Progenitor cell of endocrine pancreas (in vitro differentiated cells): ENCODE measurements at places on chromosomes 7 and 10.

- H3K4me3 ChIP-seq: no peak overlapping the region
- peaks cover 3% of the 10 kb centered on the region for H3K36me3 ChIP-seq
- peak overlapping the region; percentile 54 for H3K27ac ChIP-seq
- H3K27me3 ChIP-seq: no peaks in the 10 kb centered on the region
- H3K4me1 ChIP-seq: peaks cover 21% of the 10 kb centered on the region
- no peak for DNase-seq
These were observed 57.7 kb upstream of the TNS3 start for GRCh38 chr7:47639495-47640110.

DNA sequence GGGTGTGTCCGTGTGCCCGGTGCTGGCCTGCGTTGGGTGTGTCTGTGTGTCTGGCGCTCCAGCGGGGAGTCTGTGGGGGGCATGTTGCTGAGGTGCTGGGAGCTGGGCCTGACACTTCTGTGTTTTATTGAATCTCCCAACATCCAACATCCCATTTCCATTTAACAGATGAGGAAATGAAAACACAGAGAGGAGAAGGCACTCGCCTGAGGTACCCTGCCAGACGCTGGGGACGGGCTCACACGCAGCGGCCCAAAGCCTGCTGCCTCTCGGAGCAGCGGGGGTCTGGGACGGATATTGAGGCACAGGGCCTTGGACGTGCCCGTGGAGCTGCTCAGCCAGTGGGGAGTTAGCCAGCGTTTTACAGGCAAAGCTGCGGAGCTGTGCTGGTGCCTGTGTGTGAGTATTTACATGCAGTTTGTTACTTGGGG is 133.9 kb downstream of the DNAJB6 start:
- DNase-seq: no peak
- H3K4me3 ChIP-seq: no peak overlapping the region
- peaks cover 7% of the 10 kb centered on the region for H3K4me1 ChIP-seq
- peaks cover 63% of the 10 kb centered on the region for H3K27me3 ChIP-seq
- no peak overlapping the region for H3K27ac ChIP-seq

DNA sequence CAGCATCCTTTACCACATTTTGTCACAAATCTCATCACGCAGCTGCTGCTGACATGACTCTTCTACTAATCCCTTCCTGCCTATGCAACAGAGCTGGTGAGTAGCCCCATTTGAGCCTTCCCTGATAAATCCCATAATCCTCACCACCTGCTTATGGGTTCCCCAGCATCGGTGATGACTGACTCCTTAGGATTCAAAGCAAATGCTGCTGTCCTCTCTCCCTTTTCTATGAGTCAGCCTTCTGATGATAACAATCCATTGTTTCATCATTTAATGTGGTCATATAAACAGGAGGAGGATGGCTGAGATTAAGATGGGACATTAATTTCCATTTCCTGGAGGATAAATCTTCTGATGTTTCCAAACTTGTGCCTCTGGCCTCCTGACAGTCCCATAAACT is 73.4 kb downstream of the SORCS1 start:
- H3K36me3 ChIP-seq: no peaks in the 10 kb centered on the region
- H3K27me3 ChIP-seq: no peaks in the 10 kb centered on the region
- no peak overlapping the region for H3K4me3 ChIP-seq

GRCh38 chr7:50814166-50814565 is 31.5 kb upstream of the GRB10 start:
- no peak overlapping the region for H3K27ac ChIP-seq
- peaks cover 38% of the 10 kb centered on the region for H3K27me3 ChIP-seq
- no peak for DNase-seq

GRCh38 chr7:30731581-30731980 is 20.4 kb upstream of the INMT start:
- no peaks in the 10 kb centered on the region for H3K36me3 ChIP-seq
- no peak overlapping the region for H3K4me3 ChIP-seq
- H3K27me3 ChIP-seq: no peaks in the 10 kb centered on the region
- DNase-seq: no peak
- no peak overlapping the region for H3K27ac ChIP-seq
- no peaks in the 10 kb centered on the region for H3K4me1 ChIP-seq

- no peak overlapping the region for H3K4me3 ChIP-seq
- H3K27me3 ChIP-seq: peaks cover 12% of the 10 kb centered on the region
- no peaks in the 10 kb centered on the region for H3K36me3 ChIP-seq
- H3K4me1 ChIP-seq: no peaks in the 10 kb centered on the region
- DNase-seq: no peak
These were observed 148.7 kb downstream of the SPAG6 start for GRCh38 chr10:22494007-22494406.

DNA sequence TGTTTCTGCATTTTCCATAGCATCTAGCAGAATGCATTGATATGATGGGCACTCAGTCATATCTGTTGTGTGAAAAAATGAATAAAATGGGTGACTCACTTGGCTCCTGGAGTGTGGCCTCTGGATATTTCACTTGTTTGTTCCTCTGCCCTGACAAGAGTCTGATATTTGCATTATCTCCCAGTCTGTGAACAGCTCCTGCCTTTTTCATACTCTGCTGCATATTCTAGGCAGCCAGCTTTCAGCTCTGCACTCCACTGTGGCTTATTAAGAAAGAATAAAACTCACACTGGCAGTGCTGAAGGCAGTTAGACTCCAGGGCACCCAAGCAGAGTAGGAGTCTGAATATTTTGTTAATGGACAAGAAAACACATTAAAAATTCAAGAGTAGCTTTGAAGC is 623.9 kb downstream of the SORCS1 start:
- peaks cover 1% of the 10 kb centered on the region for H3K36me3 ChIP-seq
- no peaks in the 10 kb centered on the region for H3K27me3 ChIP-seq
- no peak for DNase-seq
- H3K4me1 ChIP-seq: peaks cover 7% of the 10 kb centered on the region

DNA sequence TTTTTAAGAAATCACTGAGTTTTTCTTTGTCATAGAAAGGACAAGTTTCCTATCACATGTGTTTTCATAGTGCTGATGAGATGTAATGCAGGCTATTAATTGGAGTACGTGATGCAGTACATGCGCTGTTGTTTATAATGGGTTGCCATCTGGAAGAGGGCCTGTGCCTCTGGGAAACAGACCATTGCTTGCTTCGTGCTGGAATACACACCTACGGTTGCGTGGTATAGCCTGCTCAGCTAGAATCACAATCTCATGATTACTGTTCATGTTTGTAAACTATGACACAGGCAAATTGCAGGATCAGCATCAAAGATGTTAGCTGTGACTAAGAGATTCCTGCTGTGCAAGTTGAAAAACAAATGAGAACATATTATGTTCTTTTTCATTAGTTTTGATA is 107.2 kb upstream of the STEAP1B start:
- no peak overlapping the region for H3K4me3 ChIP-seq
- H3K4me1 ChIP-seq: no peaks in the 10 kb centered on the region
- H3K27me3 ChIP-seq: peaks cover 4% of the 10 kb centered on the region
- no peak for DNase-seq
- no peak overlapping the region for H3K27ac ChIP-seq
- no peaks in the 10 kb centered on the region for H3K36me3 ChIP-seq

GRCh38 chr7:79615871-79616640 is 162.6 kb upstream of the MAGI2 start:
- no peaks in the 10 kb centered on the region for H3K27me3 ChIP-seq
- peaks cover 10% of the 10 kb centered on the region for H3K4me1 ChIP-seq
- no peak overlapping the region for H3K27ac ChIP-seq
- DNase-seq: no peak
- H3K4me3 ChIP-seq: no peak overlapping the region

- peaks cover 2% of the 10 kb centered on the region for H3K4me1 ChIP-seq
- no peak overlapping the region for H3K27ac ChIP-seq
- H3K36me3 ChIP-seq: no peaks in the 10 kb centered on the region
- H3K27me3 ChIP-seq: no peaks in the 10 kb centered on the region
- DNase-seq: no peak
These were observed 23.9 kb downstream of the STRIP2 start for GRCh38 chr7:129458171-129458570.

DNA sequence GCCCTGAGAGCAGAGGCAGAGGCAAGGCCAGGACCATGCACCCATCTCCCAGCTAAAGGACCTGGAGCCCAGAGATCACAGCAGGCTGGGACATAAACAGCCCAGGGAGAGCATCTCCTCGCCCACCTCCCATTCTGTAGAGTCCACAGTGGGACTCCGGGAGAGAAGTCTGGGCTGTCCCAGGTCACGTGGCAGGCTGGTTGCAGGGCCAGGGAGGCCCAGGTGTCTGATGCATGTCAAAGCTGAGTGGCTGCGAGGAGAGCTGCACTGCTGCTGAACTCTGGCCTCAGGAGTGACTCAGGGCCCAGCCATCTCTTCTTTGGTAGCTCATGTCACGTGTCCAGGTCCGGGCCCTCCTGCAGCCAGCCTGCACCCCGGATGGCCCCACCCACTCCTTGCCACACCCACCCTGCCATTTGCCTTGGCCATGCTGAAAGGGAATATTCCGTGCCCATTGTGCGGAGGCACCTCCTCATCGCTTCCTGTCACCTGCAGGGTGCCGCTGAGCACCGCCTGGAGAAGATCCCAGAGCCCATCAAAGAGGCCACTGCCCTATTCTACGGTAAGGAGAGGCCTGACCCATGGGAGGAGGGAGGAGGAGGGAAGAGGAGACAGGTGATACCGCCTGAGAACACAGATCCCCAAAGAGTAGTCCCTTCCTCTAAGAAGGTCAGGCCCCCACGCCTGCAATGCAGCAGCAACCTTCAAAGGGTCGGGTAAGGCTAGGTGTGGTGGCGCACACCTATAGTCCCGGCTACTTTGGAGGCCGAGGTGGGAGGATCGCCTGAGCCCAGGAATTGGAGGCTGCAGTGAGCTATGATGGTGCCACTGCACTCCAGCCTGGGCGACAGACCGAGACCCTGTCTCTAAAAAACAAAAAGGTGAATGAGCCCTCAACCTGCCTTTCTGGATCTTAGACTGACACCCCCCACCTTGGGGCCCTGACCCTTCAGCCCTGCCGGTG is 12.6 kb upstream of the SH2B2 start:
- no peaks in the 10 kb centered on the region for H3K4me1 ChIP-seq
- no peak overlapping the region for H3K4me3 ChIP-seq
- no peak overlapping the region for H3K27ac ChIP-seq
- no peaks in the 10 kb centered on the region for H3K36me3 ChIP-seq

- no peak overlapping the region for H3K4me3 ChIP-seq
- peaks cover 27% of the 10 kb centered on the region for H3K4me1 ChIP-seq
- H3K27me3 ChIP-seq: no peaks in the 10 kb centered on the region
- peaks cover 50% of the 10 kb centered on the region for H3K36me3 ChIP-seq
- H3K27ac ChIP-seq: peak overlapping the region; percentile 59
These were observed 37.4 kb downstream of the MACROH2A2 start for GRCh38 chr10:70090013-70090412.

- no peaks in the 10 kb centered on the region for H3K27me3 ChIP-seq
- no peak overlapping the region for H3K4me3 ChIP-seq
- H3K27ac ChIP-seq: no peak overlapping the region
- peaks cover 41% of the 10 kb centered on the region for H3K4me1 ChIP-seq
- DNase-seq: no peak
These were observed 82.4 kb downstream of the SRPK2 start for GRCh38 chr7:105306298-105306748.

DNA sequence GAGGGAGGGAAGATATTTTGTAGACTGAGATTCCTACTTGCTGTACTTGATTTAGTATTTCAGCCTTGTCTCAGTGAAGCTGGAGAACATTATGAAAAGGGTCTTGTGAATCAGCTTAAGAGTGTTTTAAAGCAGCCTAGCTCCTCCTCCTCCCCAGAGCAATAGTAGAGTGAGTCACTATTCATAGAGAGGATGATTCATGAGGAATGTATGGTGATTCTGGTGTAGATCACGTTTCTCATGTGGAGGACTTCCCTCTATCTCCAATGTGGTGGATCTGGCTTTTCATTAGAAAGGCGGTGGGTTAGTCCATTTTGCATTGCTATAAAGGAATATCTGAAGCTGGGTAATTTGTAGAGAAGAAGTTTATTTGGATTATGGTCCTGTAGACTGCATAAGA is 340.1 kb upstream of the CHRM2 start:
- DNase-seq: no peak
- H3K4me3 ChIP-seq: no peak overlapping the region
- no peak overlapping the region for H3K27ac ChIP-seq

DNA sequence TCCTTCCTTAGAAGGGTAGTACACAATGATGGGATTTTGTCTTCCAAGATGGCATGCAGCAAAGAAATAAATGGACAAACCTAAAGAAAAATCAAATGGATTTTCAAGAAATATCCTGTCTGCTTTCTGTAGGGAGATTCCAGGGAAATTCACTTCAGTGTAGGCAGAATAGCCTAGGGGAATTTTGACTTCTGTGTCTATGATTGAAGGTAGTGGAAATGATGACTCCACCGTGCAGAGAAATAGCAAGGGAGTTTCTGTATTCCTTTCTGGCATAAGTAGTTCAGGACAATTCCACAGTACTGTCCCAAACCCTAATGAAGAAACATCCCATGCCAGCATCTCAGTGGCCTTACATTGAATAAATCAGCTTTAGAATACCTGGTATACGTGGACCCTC is 9.5 kb downstream of the ATOH7 start:
- no peak overlapping the region for H3K4me3 ChIP-seq
- peaks cover 5% of the 10 kb centered on the region for H3K27me3 ChIP-seq
- H3K4me1 ChIP-seq: no peaks in the 10 kb centered on the region
- H3K36me3 ChIP-seq: no peaks in the 10 kb centered on the region
- DNase-seq: no peak

DNA sequence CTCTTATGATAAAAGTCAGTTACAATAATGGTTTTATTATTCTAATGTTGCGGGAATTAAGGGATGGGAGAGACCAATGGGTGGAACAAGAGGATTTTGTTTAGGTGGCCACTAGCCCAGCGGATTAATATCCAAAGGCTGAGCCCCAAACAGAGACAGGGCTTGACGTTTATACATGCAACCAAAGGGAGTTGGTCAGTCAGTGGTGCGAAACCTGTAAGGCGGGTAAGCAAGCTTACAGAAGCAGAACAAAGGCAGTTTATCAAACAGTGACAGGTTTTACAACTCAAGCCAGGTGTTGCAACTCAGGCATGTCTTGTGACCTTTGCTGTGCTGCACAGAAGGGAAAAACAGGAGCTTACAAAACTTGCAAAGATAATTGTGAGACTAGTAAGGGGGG is 622.9 kb upstream of the MBL2 start:
- no peaks in the 10 kb centered on the region for H3K27me3 ChIP-seq
- H3K4me3 ChIP-seq: no peak overlapping the region
- peaks cover 2% of the 10 kb centered on the region for H3K36me3 ChIP-seq
- H3K4me1 ChIP-seq: no peaks in the 10 kb centered on the region

DNA sequence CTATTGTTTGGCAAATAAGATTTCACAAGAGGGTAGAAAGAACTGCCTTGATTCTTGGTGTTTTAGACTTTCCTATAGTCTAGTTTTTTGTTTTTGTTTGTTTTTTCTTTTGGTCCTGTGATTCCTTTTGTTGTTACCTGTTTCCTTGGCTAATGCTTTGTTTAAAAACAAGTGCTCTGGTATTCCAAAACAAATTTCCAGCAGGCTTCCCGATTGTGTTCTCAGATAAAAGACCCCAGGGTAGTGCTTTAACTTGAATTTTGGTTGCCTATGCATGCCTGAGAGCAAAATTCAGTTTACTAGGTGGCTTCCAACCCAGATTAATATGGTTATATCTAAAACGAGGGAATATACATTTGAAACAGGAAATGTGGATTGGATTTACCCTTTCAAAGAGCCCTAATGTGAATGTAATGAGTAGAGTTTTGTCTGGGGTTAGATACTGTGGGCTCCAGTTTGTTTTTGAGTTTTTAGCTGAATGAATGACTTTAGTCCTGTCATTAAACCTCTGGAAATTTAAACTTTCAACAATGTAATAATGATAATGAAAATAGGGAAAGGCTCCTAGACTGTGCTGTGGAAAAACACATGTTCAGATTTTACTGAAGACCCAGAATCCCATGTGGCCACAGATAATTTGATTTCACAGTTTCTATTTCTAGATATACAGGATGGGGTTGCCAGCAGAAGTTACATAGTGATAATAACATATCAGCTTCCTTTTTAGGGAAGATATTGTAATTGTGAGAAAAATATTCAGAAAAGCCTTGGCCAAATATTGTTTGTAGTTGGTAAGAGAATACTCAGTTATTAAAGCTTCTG is 23.9 kb downstream of the AUTS2 start:
- no peak overlapping the region for H3K27ac ChIP-seq
- H3K27me3 ChIP-seq: no peaks in the 10 kb centered on the region
